Gastrocnemius medialis (tissue), 4 donors: ENCODE measurements at places on chromosomes 3 and 15. TPM values are rescaled to one million over a fixed set of nuclear protein-coding genes. Genes with fewer than 3 reads are reported as not detected.

DNA sequence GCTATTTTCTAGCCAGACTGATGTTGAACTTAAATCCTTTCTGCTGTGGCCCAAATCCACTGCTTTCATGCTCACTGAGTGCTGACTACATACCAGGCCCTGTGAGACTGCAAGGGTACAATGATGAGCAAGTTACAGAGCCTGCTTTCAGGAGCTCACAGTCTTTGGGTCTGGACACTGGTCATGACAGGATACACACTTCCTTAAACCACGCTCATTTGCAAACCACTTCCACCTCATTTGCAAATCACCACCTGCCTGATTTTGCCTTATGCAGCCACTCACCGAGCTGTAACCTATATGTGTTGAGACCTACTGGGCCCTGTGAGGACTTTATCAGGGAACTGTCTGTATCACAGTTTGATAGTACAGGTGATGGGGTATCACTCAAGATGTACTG, 50.2 kb upstream of the LRRC58 start:
- DNase-seq, result no peak

- DNase-seq, result no peak
These were observed 7.1 kb upstream of the TTC14 start for GRCh38 chr3:180594631-180595558.

DNA sequence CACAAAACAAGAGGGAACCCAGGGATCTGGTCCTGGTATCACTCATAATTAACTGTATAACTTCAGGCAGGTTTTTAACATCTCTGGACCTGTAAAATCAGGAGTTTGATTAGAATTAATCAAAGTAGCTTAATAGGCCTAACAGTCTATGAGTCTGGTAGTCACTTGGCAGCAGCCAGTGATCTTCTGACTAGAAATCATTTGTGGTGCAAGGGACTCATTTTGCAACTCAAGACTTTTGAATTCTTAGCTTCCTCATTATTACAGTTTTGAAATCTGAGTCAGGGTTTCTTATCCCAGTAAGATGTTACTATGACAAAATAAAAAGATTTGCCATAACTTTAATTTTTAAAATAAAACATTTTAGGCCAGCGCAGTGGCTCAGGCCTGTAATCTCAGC, 70.8 kb downstream of the TMCC1 start:
- no peak for DNase-seq

- DNase-seq, result no peak
These were observed 125.5 kb upstream of the ABHD17C start for GRCh38 chr15:80569656-80570055.

- peak; percentile 35 for DNase-seq
These were observed 24.4 kb downstream of the SELENOT start for GRCh38 chr3:150627557-150627956.

GRCh38 chr3:184300378-184300720, 1.3 kb downstream of the PSMD2 start:
- no peak for DNase-seq

DNA sequence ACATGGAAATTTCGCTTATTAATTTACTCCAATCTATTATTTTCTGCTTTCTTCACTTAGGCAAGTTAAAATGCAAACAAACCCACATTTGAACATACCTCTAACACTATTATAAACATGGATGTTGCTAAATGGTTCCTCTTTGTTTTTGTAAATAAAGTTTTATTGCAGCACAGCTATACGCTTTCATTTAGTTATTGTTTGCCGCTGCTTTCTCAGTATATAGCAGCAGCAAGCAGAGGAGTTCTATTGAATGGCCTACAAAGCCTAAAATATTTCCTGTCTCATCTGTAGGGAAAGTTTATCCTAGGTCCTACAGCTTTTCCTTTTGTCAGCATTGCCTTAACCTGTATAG, 7.9 kb upstream of the CHD2 start:
- no peak for DNase-seq

DNA sequence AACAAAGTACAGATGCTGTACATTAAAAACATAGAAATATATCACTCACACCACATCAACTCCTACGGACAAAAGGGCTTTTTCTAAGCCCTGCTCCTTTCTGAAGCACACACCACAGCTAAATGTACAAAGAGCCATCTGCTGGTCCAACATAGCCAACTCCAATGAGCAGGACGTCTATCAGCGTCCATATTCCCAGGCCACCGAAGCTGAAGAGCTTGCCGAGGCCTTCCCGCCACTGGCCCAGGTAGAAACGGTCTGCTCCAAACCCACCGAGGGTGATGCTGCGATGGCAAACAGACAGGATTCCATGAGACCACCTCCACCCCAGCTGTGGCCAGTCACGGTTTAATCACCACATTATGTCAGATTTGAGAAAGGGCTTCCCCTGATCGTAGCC, 9.8 kb downstream of the TM2D3 start:
- no peak for DNase-seq

DNA sequence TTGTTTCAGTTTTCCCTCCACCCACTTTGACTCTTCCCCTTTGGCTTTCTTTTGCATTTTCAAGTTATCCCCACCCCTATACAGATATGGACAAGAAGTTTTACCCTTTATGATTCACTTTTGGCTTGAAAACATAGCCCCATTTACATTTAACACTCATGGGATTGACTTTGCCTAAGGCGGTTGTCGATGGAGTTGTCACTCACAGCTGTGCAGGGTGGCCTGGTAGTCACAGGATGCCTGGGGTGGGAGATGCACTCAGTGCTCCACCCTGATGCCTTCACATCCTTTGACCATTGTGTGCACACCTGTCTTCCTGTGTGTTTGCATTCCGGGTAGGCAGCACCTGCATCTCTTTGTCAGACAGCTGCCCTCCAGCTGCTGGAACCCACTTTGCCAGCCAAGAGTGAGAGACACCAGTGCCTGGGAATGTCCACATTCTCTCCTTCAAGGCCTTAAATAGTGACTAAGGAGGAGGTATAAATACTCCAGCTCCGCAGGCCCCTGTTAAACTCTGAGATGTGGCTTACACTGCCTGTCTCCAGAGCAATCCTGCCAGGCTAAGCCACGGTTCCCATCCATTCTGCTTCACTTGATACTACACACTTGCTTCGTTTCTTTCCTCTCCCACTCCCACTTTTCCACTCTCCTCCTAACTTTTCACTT, 191.5 kb upstream of the SLC24A5 start:
- no peak for DNase-seq

Gene CRABP1
- total RNA-seq, result not detected

DNA sequence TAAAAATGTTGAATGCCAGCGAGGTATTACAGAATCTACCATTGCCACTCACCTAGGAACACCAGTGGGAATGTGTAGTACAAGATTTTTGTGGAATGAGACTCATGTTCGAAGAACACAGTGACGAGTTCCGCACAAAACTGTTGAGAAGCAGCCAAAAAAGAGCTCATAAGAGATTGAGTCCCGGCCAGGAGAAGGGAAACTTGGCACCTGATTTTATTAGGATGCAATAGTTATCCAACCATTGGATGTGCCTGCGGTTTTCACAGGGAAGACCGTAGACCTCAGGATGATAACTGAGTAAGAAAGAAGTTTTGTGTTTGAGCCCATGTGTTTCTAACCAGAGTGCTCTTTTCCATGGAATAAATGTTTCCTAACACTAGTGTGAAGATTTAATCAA, 88.9 kb downstream of the PTPRG start:
- peak; percentile 64 for DNase-seq

DNA sequence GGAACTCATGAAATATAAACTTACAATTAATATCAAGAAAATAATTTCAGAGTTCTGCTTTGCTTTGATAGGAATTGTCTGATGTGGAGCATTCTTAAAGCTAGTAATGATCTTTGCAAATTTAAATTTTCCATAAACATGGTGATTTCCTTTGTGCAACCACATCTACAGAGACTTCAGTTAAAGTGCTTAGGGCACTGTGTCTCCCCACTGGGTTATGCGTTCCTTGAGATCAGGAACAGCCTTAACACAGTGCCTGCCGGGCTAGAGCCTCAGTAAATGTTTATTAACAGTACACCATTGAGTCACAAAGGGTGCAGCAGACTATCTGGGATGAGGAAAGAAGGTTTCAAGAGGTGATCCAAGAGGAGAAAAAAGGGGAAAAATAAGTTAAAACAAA, 108.1 kb upstream of the CCNL1 start:
- DNase-seq, result no peak

DNA sequence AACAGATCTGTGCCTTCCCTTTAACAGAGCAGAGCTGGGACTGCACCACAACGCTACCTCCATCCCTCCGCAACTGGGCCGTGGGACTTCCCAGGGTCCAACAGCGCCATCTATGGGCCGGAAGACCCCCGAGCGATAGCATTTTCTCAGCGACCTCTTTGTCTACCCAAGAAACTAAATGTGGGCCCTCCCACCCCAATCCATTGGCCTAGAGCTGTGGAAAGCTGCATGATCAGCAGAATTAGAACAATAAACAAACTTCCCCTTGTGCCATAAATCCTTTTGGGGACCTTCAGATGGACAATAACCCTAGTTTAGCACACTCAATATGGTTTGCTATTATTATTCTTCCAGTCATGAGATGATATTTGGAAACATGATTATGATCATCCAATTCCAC, 74.8 kb upstream of the NTRK3 start:
- DNase-seq, result no peak

Gene TLR9
- total RNA-seq, result 0.07 TPM

Gene GRAMD2A
- not detected for total RNA-seq

DNA sequence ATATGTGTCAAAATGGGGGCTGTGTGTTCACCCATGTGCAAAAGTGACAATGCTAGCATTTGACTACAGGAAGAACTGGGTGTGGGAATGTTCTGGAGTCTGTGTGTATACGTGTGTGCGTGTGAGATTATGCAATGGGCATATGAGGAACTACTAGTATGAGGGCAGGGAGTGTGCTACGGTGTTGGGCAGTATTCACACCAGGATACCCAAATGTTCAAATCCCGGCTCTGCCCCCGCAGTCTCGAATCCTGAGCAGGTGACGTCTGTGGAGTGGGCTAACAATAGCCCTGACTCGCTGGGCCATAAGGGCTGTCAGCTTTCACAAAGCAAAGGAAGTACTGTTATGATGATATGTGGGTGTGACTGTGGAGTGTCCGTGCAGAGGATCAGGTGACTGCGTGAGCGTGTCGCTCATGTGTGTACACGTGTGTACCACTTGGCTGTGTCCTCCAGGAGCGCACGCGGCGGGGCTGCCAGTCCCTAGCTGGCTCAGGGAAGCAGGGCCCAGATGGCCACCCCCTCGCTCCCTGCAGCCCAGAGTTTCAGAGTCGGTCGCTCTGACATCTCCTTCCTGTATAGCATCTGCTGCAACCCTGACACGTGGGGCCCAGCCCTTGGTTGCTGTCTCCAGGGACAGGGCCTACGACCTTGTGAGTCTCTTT, 27.2 kb downstream of the IQSEC1 start:
- DNase-seq, result no peak

DNA sequence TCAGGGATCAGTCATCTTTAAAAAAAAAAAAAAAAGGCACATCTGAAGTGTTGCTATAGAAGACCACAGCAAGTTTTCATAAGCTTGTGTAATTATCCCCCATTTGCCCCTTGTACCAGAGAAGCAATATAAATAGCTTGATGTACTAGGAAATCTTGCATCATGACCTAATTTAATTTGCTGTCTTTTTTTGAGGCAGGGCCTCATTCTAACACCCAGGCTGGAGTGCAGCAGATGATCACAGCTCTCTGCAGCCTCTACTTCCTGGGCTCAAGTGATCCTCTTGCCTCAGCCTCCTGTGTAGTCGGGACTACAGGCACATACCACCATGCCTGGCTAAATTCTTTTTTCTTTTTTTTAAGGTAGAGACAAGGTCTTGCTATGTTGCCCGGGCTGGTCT, 88.7 kb downstream of the ARIH1 start:
- DNase-seq, result no peak

DNA sequence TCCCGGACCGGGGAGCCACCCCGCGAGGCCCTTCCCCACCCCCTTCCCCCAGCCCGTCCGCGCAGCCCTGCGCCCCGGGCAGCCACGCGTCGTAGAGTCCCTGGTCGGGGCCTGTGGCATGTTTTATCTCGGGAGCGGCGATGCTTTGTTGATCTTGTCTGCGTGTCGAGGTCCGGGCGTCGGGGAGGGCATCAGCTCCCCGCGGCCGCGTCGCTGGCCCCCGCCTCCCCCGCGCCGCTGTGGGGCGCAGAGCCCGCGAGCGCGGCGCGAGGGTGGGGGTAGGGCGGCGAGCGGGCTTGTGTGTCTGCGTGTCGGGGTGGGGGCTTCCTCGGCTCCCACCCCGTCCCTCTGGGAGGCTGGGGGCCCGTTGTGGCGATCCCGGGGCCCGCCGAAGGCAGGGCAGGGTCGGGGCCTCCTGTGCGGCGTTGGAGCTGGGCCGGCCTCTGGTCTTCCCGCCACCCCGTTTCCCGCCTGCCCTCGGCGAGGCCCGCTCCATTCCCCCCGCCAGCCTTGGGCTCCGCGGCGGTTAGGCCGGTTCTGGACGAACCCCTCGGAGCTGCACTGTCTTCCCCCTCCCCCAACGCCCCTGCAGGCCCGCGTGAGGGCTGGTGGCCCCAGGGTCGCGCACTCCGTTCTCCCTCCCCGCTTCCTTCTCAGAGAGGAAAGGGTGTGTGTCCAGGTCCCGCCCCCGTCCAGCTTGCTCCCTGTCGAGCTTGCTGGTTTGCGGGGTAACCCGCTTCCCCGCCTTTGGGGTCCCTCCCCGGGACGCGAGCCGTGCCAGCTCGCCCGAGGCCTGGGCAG, 695 bp downstream of the GMPS start:
- peak; percentile 28 for DNase-seq

Gene PFKFB4
- 2.2 TPM for total RNA-seq

- no peak for DNase-seq
These were observed 104.3 kb upstream of the ICE2 start for GRCh38 chr15:60583194-60583593.

DNA sequence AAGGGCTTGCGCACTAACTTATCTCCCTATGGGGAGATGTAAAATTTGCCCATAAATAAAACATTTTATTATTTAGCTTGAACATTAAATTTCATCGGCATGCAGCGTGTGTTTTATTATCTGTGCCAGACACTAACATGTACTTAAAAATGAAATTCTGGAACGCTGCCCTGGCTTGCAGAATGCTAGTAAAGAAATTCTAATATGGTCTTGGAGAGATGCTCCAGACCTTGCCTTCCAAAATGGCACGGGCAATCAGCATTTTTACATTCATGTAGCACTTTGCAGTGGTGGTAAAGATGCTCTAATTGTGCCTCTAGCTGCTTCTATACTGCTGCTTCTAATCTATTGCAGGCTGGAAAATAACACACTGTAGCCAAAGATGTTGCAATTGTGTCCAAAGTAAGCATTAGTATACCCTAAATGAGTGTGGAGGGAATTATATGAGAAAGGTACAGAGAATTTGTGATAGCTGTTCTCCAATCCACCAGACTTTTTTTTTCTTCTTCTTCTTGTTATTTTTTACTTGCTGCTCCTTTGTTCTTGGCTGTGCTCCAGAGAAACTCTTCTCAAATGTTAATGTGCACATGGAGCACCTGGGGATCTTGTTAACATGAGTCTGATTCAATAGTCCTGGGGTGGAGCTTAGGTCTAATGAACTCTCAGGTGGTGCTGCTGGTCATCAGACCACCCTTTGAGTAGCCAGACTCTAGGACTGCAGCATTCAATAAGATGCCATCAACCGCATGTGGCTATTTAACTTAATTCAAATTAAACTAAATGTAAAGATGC, 47.3 kb downstream of the CRABP1 start:
- no peak for DNase-seq

Gene EIF4E3
- total RNA-seq, result 48.9 TPM

GRCh38 chr15:39243396-39243795, 337.5 kb upstream of the THBS1 start:
- DNase-seq, result no peak
